Right kidney (tissue), 9 donors: ENCODE measurements at places on chromosomes 7 and 10.
A peak's percentile ranks its signal among the peaks of the same experiment; 100 is the strongest.

DNA sequence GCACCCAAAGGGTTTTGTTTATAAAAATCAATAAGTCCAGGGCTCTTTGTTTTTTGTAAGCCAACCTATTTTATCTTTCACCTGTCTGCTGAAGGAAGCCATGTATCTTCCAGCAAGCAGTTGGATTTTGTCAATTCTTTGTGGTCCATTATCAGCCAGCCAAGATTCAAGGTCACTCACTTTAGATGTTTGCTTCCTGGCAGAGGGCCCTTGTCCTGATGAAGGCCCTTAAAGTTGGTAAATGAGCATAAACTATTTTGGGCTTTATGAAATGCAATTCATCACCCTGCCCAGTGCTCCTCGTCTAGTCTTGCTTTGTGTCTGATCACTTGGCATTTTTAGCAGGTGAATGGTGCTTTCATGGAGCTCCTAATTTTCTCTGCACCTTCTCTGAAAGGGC is 1004.2 kb downstream of the GRID1 start:
- no peak for DNase-seq

DNA sequence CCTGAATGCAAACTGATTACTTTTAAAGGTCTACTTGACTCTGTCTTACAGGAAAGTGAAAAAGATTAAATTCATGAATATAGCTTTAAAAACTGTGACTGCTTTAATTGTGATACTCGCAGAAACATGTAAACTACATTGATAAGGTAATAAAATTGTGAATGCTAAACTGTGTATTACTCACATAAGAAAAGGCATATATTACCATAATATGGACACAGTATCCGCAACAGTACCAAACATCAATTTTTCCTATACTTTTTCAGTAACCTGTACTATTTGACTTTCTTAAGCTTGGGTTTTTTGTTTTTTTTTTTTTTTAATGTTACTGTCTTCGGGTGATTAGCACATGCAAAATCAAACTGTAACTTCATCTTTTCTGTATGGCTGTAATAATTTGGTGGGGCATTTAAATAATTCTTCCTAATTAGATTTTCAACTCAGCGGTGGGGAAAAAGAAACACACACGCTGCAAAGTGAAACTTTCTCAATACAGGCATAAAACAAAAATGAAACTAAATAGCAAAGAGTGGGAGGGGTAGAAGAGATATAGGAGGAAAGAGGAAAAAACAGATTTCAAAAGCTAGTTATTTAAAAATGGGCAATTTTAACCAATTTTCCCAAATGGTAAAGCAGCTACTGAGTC is 23.2 kb downstream of the NT5C3A start:
- no peak for DNase-seq

DNA sequence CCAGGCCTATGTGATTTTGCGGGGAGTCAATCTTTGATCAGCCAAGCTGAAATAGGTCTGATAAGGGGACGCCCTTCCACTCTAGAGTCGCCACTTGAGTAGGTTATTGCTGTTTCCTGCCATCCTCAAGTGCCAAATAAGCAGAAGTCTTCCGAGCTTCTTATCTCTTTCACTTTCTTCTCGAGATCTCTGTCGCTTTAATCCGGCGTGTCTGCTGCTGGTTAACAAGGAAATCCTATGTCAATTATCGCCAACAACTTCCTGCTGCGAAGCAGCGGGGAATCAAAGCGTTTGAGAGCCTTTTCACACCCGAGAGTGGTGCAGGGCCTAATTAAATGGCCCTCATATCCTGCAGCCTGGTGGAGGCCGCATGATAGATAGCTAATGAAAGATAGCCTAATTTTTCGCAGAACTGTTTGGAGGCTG is 215.9 kb downstream of the RAB11FIP2 start:
- DNase-seq: peak; percentile 25

DNA sequence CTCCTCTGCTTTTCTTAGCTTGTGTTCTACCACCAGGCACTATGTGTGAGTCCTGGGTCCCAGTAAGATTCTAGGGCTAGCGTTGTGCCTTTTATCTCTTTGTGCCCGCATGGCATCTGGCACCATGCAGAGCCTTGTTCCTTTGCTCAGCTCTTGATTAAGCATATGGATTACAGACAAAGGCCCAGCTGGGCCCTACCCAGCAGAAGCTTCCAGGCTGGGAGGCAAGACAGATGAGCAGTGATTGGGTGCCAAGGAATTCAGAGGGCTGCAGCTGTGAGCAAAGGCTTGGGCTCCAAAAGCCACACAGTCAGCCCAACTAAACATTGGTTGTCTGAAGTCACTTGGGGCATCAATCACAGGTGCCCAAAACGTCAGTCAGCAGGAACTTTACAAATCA is 2.0 kb downstream of the ACSM6 start:
- no peak for DNase-seq

DNA sequence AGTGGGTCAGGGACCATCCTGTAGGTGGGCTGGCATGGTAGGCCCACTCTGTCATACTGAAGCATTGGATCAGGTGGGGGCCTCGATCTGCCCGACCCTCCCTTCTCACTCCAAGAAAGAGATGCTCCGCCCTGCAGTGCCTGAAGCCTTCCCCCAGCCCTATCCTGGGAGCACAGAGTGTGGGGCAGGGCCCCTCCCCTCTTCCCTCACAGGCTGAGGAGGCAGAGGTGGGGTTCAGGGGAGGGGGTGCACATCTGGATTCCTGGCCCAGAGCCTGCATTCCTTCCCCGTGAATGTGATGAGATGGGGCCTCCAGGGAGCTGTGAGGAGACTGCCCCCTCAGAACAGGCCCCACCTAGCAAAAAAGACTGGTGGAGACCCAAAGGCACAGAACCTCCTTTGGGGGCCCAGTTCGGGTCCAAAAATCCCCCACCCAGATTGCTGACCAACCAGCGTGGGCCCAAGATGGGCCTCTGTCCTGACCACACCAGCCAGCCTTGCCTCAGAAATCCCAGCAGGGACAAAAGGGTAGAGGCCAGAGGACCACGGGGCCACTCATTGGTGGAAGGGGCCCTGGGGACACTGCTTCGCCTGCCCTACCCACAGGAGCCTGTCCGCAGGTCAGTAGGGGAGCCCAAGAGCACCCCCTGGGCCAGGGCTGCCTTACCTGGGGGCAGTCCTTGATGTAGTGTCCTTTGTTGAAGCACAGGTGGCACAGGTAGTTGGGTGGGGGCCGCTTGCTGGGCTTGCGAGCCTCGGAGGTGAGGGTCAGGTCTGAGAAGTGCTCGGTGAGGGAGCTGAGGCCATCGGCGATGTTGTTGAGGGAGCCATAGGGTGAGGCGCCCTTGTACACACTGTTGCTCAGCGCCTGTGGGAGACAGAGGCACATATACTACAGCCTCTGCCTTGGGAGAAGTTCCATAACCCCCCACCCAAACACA is 13.3 kb downstream of the ZCCHC24 start:
- no peak for DNase-seq

DNA sequence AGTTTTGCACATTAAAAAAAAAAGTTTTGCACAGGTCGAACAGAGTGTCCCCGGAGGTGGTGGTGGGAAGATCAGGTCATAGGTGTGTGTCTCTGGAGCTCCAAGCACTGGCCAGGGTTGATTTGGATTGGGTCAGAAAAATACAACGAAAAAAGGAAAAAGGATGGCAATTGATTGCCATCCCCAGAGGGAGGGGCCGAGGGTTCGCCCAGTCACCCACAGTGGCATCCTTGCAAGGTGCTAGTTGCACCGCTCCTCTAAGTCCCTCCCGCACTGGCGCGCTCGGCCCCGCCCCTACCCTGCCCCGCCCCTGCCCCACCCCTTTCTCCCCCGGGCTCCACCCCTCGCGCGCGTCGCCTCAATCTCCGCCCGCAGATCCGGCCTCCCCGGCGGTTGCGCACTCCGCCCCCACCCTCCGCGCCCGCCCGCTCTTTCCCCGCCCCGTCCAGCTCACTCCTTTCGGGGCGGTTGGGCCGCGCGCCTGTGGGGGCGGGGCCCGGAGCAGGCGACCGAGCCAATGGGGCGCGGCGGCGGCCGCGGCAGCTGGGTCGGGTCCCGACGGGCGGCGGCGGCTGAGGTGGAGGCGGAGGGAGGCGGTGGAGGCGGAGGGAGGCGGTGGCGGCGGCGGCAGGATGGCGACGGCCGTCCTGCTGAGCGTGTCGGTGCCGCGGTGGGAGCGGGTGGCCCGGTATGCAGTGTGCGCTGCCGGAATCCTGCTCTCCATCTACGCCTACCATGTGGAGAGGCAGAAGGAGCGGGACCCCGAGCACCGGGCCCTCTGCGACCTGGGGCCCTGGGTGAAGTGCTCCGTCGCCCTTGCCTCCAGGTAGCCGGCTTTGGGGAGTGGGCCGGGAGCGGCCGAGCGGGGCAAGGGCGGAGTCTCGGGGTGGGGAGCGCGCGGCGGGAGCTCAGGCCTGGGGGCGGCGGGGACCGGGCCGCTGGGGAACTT is 31.5 kb upstream of the ERV3-1 start:
- DNase-seq: peak; percentile 85

GRCh38 chr7:80481196-80481884 is 30.5 kb downstream of the GNAT3 start:
- DNase-seq: peak; percentile 6

DNA sequence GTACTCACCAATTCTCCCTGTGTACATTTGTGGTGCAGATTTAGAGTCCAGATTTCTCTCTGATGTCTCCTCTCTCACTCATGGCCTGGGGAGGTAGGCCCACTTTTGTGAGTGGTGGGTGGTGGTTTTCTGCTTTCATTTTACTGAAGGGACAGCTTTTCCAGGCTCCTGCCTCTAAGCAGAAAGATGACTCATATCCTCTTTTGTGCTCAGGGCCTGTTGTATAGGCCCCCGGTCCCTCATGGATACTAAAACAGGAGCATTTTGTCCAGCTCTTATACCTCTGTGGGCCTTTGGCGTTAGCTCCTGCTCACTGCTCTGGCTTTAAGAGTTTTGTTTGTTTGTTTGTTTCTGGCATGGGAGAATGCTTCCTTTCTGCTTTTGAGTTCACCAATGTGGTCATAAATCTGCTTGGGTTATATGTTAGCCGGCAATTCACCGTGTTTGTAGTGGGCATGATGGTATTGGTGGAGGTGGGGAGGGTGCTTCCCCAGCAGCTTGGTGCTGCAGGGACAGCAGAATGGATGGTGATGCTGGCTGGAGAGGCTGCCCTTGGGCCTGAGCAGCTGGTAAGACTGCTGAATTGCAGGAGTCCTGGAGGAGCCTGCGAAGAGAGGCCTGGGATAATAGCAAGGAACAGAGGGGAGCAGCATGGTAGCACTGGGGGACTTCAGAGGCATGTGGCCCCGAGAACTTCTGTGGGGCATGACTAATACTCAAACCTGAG is 468.7 kb downstream of the RPS24 start:
- no peak for DNase-seq

GRCh38 chr7:38334163-38334562 is 60.7 kb upstream of the TARP start:
- no peak for DNase-seq
